Nucleus accumbens (tissue), 56 donors: ENCODE measurements at places on chromosomes 2 and 18.
A peak's percentile ranks its signal among the peaks of the same experiment; 100 is the strongest.

- DNase-seq = peak; percentile 4
Measured at GRCh38 chr2:41853427-41854191, 194.2 kb upstream of the PKDCC start.

DNA sequence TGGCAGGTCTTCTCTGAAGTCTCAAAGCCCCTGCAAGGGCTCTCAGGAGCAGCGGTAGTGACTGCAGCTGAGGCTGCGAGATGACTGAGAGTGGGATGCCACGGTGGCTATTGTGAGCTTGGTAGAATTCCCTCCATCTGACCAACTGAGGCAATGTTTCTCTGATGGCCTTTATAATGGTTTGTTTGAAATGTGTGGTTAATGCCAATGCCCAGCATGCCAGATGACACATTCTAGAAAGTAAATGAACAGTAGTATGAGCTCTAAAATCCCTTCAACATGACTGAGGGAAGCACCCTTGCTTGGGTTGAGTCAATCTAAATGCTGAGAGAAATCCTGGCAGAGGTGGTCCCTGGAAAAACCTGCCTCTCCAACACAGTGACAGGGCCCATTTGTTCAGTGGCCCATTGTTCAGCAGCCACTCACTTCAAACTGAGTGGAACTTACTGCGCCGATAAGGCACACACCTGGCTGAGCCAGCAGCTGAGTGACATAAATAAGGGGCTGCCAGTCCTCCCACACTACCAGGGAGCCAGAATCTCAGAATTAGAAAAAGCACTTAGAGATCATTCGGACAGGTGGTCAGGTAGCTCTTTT lies 31.7 kb downstream of the SULT1C2 start:
- no peak for DNase-seq

DNA sequence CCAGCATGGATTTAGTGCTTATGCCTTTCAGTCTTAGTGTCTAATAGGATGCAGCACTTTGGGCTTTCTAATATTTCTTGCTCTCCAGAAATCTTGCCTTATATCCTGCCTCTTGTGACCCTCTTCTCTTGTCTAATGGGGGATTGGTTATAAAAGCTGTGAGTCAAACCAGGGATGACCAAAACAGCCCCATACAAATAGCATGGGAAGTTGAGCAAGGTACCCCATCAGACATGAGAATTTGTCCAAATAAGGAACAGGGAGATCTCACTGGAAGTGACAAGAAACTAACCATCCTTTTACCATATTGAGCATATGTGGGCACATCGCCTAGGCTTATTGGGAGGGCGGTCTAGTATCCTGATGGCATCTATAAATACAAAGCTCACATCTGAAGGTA lies 78.8 kb upstream of the BZW1 start:
- no peak for DNase-seq

- DNase-seq = no peak
Measured at GRCh38 chr18:22705328-22705727, 227.8 kb upstream of the RBBP8 start.

DNA sequence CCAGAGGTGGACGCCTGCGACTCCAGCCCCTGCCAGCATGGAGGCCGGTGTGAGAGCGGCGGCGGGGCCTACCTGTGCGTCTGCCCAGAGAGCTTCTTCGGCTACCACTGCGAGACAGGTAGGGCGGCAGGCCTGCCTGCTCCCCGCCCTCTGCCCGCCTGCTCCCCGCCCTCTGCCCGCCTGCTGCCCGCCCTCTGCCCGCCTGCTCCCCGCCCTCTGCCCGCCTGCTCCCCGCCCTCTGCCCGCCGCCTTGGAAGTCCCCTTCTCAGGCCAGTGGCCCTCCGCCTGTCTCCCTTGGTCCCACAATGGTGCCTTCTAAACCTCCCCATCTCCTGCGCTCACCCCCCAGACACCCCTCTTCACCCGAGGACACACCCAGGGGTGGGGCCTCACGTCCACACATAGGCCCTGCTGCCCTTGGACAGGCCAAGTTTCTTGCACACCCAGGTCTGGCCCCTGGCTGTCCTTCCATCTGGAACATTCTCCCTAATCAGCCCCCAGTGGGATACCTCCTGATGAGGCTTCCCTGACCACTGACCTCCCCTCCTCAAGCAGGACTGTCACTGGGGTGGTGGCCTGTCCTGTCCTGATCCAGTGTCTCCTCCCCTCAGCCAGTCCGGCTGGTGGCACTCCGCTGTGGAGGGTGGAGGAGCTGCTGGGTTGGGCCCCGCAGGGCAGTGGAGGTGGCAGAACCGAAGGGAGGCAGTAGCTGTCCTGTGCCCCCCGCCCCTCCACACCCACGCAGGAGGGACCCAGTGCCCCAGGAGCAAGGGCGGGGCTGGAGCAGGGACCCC lies 37.9 kb downstream of the MTERF4 start:
- DNase-seq = no peak

- DNase-seq = no peak
Measured at GRCh38 chr2:216773072-216773471, 77.7 kb upstream of the IGFBP5 start.

DNA sequence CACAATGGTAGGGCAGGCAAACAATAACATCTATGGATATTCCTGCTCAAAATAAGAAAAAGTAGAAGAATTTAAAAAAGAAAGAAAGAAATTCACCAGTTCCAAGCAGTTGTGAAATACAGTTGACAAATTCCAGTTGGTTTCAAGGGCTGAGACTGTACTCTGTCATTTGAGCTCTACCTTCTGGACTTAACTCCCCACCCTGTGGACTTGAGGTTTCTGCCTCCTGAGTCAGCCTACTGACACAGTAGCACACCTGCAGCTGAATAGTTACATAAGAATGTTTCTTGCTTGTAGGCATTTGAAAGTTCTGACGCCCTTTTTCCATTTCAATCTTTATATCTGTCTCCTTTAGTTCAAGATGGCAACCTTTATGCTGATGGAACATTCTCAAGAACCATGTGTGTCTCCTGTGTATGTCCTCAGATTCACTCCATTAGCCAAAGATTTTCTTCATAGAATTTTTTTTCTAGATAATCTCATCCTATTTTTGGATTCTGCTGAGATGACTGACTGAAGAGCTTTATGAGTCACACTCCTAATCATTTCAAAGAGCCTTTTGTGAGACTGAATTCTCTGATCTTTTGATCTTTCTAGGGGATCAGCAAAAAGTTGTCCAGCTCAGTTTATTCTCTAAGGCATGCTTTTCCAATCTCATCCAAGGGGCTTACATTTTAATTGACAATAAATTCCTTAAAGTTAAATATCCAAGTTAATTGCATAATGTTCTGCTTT lies 19.1 kb downstream of the NETO1 start:
- no peak for DNase-seq

DNA sequence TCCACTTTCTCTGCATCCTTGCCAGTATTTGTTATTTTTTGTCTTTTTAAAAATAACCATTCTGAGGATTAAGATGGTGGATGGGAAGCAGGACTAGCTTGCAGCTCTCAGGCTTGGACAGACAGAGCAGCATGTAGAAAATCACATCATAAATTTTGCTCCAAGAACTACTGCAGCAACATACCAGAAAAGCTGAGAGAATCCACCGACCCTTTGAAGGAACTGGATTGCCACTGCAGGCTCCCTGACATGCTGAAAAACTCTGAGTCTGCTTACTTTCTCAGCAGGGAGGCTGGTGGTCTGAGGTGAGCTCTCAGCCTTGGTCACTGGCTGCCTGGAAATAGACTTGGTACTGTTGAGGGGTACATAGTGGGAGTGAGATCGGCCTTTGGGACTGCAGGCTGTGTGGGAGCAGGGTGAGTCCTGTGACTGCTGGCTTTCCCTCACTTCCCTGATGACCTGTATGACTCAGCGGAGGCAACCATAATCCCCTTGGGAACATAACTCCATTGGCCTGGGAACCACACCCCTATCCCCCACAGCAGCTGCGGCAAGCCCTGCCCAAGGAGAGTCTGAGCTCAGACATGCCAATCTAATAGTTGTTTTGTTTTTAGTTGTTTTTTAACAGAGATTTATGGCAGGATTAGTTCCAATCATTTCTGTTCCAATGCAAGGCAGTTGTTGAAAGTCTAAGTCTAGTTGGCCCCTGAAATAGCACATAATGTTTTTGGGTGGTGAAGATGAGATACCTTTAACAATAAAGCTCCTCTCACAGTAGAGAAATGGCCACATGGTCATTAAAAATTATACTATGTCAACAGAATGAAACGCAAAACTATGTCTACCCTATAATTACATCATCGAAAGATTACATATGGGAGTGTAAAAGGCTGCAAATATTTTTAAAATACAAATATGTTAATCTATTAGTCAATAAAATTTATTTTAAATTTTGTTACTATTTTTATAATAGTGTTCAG lies 414.2 kb upstream of the CHAC2 start:
- DNase-seq = no peak

- DNase-seq = no peak
Measured at GRCh38 chr2:66428986-66429612, 5.8 kb upstream of the MEIS1 start.

DNA sequence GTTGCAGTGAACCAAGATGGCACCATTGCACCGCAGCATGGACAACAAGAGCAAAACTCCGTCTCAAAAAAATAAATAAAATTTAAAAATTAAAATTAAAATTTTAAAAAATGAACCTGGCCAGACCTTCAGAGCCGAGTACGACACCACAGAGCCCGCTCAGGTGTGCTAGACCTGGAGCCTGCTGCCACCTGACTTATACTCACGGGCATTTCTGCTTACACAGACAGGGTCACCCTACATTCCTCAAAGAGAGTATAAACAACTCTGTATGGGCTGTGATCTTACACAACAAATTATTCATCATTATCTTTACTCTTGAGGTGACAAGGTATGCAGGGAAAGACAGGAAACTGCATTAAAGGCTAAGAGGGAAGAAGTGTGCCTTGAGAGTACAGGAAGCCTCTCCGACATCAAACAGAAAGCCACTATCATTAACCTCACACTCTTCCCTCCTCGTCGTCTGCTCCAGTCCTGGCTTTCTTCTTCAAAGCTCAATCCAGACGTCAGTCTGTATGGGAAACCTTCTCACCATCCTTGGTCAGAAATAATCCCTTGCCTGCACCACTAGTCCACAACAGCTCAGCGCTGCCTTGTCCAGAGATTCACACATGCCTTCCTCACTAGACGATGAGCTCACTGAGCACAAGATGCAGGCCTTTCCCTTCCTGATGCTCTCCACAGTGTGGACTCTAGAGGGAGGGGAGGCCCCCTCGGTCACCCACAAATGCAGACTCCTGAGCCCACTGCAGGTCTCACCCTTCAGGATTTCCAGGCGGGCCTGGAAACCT lies 56.2 kb downstream of the UXS1 start:
- no peak for DNase-seq

DNA sequence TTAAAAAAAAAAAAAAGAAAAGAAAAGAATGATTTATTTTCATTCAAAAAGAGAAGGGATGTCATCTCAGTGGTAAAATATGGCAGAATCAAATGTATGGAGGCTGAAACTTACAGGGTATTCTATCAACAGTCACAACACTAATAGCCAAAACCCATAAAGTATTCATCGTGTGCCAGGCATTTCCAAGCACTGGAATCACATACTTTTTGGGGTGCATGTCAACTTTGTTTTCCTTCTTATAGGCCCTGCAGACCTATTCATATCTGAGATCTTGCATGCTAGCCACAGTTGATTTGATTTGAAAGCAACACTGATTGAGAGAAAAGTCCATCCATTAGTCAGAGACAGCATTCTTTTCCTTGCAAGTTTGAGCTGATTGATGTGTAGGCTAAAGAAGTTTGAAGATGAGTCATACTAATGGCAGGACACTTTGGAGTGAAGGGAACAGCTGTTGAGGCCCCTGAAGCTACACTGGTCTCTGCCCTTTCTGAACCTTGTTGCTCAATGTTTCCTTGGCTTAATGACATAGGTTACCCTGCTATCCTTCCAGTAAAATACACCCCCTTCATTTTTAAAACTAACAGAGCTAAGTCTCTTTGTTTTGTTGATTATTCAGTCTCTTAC lies 22.0 kb downstream of the KATNAL2 start:
- no peak for DNase-seq

- DNase-seq = no peak
Measured at GRCh38 chr18:36331521-36331971, 34.0 kb downstream of the FHOD3 start.

GRCh38 chr2:42492691-42493467 lies 903 bp downstream of the KCNG3 start:
- DNase-seq = peak; percentile 9

DNA sequence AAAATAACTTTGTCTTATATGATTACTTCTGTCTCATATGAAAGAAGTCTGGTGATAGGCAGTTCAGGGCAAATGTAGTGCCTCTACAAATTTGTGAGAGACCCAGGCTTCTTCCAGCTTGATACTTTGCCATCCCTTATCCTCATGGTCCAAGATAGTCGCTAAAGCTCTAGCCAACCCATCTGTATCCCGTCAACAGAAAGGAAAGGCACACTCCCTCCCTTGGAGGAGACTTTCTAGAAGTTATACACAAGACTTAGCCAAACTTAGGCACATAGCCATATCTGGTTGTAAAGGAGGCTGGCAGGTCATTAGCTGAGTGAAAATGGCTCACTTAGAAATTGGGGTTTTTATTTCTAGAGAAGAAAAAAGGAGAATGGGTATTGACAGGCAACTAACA lies 14.3 kb upstream of the EHBP1 start:
- DNase-seq = no peak
